ENCODE measurements at places on chromosomes 7 and 10. TPM values are rescaled to one million over a fixed set of nuclear protein-coding genes. Genes with fewer than 3 reads are reported as not detected.

The CALN1 gene
- total RNA-seq: 45.5 TPM

The MOGAT3 gene
- total RNA-seq: not detected

The HECW1 gene
- total RNA-seq: 54.7 TPM

The RADIL gene
- total RNA-seq: 2.3 TPM

The LAMB1 gene
- total RNA-seq: 31.4 TPM

The LRRD1 gene
- 0.78 TPM for total RNA-seq

The NOD1 gene
- total RNA-seq: 1.9 TPM

Data from occipital lobe (tissue), 3 donors.